Activated T-cell treated with anti-CD3 and anti-CD28 coated beads for 4 hours (primary cell): ENCODE measurements at places on chromosomes 16 and 17.

- no peak for DNase-seq
These were observed 30.3 kb downstream of the B4GALNT2 start for GRCh38 chr17:49162866-49163265.

DNA sequence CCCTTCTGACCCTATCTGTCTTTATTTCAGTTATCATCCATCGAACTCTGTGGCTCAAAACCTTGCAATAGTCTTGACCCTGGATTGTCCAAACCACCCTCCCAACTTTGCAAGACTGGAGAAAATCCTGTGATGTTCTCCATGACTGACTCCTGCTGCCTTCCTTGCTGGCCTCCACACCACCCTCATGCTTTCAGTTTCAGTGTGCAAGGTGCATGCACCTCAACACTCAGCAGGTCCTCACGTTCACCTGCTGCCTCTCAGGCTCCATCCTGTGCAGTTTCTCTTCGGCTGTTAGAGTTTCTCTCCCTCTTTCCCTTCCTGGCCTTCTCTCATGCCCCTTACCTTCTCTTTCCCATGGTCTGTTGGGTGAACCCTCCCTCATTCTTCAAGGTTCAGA, 59.4 kb upstream of the ASIC2 start:
- DNase-seq = no peak

DNA sequence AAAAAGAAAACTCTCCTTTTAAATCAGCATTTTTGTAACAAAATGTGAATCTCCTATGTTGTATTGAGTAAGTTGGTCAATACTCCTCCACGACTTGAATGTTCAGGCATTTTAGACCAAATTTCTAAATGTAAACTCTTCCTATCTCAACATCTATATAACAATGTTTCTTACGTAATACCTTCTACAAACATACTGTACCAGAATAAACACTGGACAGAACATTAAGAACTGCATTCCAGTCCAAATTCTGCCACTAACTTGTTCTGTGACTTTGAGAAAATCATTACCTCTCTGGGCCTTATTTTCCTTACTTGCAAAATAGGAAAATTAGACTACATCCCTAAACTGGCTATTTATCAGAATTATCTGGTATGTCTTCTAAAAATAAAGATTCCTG, 40.1 kb downstream of the AKAP10 start:
- no peak for DNase-seq

- DNase-seq = no peak
These were observed 566.9 kb downstream of the WWOX start for GRCh38 chr16:78666318-78666717.

GRCh38 chr17:3845291-3845620, 790 bp downstream of the NCBP3 start:
- DNase-seq = peak; percentile 11

GRCh38 chr17:34024806-34025551, 230.1 kb upstream of the CCL2 start:
- no peak for DNase-seq

- no peak for DNase-seq
These were observed at the start of gene GGT6 for GRCh38 chr17:4560421-4560820. TSS of gene GGT6 (minus strand) at chr17:4560577. CDS start at chr17:4560521, 56 bp downstream.

GRCh38 chr17:9771465-9771864, 19.9 kb downstream of the DHRS7C start:
- no peak for DNase-seq

DNA sequence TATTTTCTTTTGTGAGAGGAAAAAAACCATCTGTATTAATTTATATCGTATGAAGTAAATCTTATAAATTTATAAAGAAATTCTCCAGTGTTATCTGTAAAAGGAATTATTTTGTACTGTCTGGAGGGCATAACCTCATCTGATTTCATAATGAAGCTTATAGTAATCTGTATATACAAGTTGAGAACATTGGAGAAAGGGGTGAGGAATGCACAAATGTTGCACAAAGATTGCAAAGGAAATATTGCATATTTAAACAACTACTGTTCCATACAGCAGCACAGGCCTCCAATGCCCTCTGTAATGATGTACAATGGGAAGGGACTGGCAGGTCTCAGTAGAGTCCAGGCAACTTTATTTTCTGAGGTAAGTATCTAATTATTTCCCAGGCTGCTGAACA, 50.8 kb upstream of the KCNJ16 start:
- DNase-seq = no peak
